ENCODE measurements at places on chromosomes 16 and 17.
A peak's percentile ranks its signal among the peaks of the same experiment; 100 is the strongest.

GRCh38 chr16:23855010-23855409, 19.2 kb downstream of the PRKCB start:
- no peak for DNase-seq

GRCh38 chr17:39238311-39238972, 12.7 kb upstream of the STAC2 start:
- DNase-seq = no peak

- no peak for DNase-seq
Measured at GRCh38 chr17:39051001-39051585, 83.9 kb upstream of the FBXO47 start.

DNA sequence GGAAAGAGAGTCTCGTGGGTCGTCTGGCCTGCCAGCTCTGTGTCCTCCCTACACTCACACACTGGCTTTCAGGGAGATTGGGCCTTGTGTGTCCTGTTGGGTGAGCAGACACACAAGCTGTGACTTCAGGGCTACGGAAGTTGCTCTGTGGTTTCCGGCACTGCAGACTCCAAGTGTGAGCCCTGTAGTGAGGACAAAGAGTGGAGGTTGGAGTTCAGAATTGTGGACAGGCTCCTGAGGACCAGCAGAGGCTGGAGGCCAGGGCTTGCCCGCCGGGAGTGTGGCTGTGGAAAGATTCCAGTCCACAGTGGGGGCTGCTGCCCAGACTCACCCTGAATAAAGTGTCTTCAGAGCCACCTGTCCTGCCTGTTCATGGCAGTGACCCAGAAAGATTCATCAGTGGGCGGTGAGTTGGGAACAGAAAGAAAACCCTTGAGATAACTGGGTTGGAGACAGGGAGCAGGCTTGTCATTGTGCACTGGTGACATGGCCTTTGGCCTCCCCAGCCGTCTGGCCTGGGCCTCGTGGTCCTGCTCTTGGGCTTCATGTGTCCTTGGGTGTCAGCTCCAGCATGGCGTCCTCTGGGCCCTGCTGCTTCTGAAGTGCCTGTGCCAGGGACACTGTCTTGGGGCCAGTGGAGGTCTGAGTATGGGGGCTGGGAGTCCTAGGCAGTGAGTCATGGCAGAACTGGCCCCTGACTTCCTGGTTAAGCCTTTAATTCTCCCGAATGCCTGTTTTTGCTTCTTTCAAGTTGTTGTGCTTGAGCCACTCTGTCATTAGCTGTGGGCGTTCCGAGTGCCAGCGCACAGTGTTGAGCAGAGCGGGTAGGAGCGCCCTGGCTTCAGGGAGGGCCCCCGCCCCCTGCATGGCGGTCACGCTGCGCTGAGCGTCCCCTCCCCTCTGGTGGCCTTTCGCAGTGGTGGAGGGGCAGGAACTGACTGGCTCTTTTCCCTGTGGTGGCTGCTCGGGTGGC, 19.9 kb upstream of the ZNF750 start:
- peak; percentile 41 for DNase-seq

GRCh38 chr17:63405741-63406261, 40.3 kb downstream of the CYB561 start:
- DNase-seq = peak; percentile 60

DNA sequence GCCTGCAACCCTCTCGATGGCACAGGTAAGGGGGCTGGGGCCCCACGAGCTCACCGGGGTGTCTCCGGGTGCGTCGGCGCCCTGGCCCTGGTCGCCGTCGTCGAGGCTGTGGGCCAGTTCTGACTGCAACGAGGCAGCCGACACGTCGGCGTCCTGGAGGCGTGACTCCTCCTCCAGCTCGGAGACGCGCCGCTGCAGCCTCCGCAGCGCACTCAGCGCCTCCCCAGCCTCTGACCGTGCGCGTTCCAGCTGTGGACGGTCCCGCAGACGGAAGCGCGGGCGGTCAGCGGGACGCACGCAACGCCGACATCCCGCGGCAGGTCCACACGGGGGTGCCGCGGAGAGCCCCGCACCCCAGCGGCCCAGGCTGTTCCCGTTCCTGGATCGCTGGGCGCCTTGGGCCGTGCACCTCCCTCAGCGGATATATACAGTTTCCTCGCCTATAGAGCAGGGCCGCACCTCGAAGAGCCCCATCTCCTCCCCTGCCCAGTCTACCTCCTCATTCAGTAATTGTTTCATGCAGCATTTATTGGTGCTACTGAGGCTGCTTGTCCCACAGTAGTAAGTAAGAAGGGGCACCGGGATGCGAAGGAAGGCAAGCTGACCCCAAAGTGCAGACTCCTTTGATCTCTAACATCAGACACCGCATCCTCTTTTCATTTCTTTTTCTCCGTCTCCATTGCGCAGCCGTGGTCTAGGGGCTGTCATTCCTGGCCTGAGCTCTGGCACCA, 5.8 kb downstream of the THOC6 start:
- DNase-seq = no peak

- no peak for DNase-seq
Measured at GRCh38 chr17:37174205-37174604, 201.6 kb upstream of the C17orf78 start.

GRCh38 chr17:67260170-67260987, 15.4 kb upstream of the HELZ start:
- DNase-seq = no peak

- DNase-seq = no peak
Measured at GRCh38 chr17:50477976-50478375, 684 bp upstream of the RSAD1 start.

DNA sequence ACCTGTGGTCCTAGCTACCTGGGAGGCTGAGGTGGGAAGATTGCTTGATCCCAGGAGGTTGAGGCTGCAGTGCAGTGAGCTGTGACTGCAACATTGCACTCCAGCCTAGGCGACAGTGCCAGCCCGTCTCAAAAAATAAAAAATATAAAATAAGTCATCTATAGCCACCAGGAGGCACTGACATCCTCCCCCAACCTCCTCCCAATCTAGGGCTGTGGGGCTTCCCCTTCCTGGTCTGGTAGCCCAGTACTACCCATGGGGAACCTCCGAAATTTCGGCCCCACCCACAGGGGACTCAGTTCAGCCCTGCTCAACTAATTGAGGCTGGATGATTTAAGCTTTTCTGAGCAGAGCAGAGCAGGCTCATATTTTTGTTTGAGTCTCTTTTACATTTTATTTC, 3.2 kb downstream of the ZSCAN10 start:
- no peak for DNase-seq

- DNase-seq = no peak
Measured at GRCh38 chr16:47712276-47713224, 251.4 kb downstream of the PHKB start.

Data from non-pigmented ciliary epithelial cell (primary cell).